ENCODE measurements at places on chromosomes 5 and 9.

DNA sequence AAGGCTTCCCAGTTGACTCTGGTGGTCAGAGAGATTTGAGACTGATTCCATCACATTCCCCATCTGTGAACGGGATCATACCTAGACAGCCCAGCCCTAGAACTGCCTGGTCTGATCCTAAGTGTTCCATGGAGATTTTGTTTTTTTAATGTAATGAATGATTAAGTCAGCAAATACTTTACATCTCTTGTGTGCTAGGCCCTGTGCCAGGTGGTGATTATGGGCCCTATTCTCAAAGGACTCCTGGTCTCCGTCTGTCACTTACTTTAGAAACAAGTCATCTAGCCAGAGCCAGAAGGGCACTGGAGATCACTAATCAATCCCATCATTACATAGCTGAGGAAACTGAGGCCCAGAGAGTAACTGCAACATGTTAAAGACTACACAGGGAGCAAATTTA, 1.1 kb upstream of the GPX3 start:
- DNase-seq, result no peak

DNA sequence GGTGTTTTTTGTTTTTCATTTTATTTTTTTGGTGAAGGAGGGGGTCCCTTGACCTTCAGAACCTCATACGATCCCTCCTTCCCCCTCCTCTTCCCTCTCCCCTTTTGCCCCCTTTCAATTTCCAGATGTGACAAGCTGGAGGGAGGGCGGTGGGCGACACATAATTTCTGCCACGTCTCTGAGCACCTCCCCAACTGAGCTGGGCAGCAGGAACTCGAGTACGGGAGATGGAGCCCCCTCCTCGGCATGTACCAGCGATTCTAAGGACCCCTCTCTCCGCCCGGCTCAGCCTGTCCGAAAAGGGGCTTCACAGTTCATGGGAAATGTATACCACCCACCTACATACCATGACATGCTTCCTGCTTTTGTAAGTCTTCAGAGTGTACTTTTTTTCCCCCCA, 52.4 kb downstream of the PRRC2B start:
- no peak for DNase-seq

DNA sequence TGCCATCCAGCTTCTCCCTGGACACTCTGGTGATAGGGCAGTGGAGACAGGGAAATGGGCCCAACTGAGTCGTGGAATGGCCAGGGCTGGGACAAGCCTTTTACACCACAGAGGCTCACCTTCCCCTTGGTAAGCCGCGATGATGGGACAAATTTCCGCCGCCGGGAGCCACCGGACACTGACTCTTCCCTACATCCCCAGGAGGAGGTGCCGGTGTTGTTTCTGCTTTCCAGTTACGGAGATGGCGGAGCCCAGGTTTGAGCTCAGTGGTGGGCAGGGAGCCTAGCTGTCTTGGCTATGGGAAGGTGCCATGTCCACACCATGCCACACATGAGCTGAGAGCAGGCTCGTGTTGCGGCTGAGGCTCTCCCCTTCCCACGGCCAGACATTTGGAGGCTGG, 19.9 kb upstream of the WNK2 start:
- no peak for DNase-seq

- no peak for DNase-seq
These were observed 204.8 kb downstream of the MLLT3 start for GRCh38 chr9:20417373-20418080.

All from stimulated activated CD4-positive, alpha-beta T cell treated with anti-CD3 and anti-CD28 coated beads, TNF-alpha, amount 100 ng/mL, for 1 hour (primary cell).